ENCODE measurements at places on chromosomes 1 and 21. TPM values are rescaled to one million over a fixed set of nuclear protein-coding genes. Genes with fewer than 3 reads are reported as not detected.

DNA sequence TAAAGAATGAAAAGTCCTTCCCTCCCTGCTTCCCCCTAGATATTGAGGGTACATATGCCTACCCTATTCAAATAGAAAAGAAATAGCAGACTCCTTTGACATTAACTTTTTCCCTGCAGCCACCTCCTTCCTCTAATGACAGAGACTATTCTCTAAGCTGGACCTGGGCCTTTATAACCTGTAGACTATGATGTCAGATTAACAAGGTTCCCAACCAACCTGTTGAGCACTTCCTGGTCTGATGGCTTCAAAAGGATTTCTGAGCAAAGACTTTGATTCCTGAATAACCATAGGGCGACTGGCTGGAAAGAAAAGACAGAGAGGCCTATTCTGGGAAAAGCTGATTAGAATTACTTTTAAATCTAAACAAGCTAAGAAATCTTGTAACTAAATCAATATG is 18.4 kb upstream of the C1orf216 start:
- H3K4me3 ChIP-seq: no peak overlapping the region
- no peak for DNase-seq
- no peaks in the 10 kb centered on the region for H3K4me1 ChIP-seq
- H3K27me3 ChIP-seq: no peaks in the 10 kb centered on the region

GRCh38 chr1:217599154-217599553 is 31.7 kb downstream of the GPATCH2 start:
- no peak overlapping the region for H3K4me3 ChIP-seq
- DNase-seq: no peak
- no peak overlapping the region for H3K27ac ChIP-seq
- no peaks in the 10 kb centered on the region for H3K27me3 ChIP-seq
- peaks cover 5% of the 10 kb centered on the region for H3K36me3 ChIP-seq
- no peaks in the 10 kb centered on the region for H3K4me1 ChIP-seq

DNA sequence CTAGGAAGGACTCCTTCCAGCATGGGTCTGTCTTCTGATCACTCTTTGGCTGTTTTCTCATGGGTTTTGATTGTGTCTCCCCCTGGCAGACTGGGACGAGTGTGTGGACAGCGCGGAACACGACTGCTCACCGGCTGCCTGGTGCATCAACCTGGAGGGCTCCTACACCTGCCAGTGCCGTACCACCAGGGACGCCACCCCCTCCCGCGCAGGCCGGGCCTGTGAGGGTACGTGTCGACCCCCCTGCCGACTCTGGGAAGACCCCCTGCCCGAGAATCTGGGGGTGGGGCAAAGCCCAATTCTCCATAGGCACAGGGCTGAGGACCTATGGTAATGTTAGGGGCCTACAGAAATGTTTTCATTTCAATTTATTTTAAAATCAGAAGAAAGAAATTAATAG is 38.4 kb downstream of the UMODL1 start:
- H3K4me3 ChIP-seq: no peak overlapping the region
- DNase-seq: no peak
- H3K36me3 ChIP-seq: no peaks in the 10 kb centered on the region

SPAG17 gene
- not detected for total RNA-seq

All from activated CD4-positive, alpha-beta T cell treated with anti-CD3 and anti-CD28 coated beads, Interleukin-2, amount 10 ng/mL, durations not matched to agents 24 days and 14 days (primary cell).